ENCODE measurements at places on chromosomes 13 and 19.

GRCh38 chr13:67554746-67555452 lies 324.8 kb upstream of the PCDH9 start:
- no peak for DNase-seq

DNA sequence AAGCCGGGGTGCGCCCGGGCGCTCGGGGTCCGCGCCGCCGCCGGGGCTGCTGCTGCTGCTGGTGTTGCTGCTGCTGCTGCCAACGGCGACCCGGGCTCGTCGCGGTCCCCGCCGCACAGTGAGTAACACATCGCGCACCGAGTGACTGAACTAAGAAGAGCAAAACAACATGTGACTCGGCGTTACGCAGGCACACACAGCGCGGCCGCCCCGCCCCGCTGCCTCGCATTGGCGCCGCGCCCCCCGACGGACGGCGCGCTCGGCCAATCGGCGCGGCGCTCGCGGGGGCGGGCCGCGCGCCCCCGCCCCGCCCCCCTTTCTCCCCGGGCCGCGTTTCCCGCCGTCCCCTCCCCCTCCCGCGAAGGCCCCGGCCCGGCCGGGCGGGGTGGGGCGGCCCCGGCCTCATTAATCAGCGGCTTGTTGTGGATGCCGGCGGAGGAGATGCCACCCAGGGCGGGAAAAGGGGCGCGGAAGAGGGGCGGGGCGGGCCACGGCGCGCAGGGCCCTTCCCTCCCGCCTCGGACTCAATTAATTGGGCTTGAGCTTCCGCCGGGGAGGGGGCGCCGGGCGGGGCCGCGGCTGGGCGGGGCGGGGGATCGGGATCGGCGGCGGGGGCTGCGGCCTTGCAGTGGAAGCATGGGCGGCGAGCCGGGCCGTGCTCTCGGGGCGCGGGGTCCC lies at the start of gene IRS2:
Gene IRS2, minus strand, starts transcription at position 127 of the 678 bp plus-strand sequence. CDS start 530 bp downstream, outside the sequence.
- DNase-seq = peak; percentile 97

DNA sequence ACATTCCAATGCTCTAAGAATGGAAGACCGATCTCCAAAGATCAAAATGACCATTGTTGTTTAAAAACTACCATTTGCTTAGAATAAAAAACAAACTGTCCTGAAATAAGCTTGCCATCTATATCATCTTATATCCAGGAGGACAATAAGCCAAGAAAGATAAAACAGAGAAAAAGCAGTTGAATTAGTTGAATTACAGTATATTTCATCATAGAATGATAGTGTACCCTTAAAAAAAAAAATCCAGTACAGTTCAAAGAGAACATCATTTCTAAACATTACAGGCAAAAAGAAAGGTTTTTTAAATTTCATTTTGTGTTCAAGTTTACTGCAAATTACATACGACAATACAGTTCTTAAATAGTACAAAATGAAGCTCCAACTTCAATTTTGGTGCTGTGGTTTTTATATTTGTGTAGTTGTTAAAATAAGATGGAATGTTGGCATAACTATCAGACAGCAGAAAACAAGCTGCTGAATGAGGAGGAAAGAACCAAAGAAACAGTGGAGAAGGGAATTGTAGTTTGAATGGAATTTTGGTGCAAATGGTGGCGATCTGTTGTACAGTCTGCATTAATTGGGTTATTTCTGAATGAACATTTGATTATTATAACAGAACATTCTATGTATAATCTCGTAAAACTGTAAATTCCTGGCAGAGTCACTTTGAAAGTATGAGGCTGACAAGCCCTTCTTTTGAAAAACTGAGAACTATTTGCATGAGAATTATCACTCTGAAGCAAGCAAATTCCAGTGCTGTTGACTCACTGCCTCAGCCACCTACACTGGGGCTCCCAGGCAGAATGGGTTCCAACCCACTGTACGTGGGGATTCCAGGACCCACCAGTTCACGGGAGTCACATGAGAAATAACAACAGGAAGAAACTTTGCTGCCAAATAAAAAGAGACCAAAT lies 37.7 kb downstream of the LHFPL6 start:
- no peak for DNase-seq

GRCh38 chr19:7811989-7812388 lies 18.0 kb upstream of the EVI5L start:
- DNase-seq = no peak

GRCh38 chr13:19952850-19953249 lies 5.7 kb upstream of the ZMYM2 start:
- DNase-seq = no peak

DNA sequence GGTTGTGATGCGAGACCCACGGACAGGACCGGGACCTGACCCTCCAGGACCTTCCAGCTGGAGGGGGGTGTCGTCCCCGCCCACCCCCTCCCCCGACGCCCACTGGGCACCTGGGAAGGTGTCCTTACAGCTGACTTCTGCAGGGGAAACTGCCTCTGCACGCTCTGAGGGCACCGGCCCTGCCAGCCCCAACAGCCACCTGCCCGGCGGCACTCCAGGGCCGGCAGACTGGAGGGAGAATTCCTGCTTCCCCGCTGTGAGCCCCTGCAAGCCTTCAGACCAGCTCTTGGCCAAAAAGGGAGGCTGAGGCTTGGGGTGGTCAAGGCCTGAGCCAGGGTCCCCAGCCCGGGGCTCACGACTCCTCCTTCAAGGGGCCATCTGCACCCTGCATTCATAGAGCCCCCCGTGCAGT lies 1.2 kb downstream of the CNN2 start:
- no peak for DNase-seq

- no peak for DNase-seq
Measured at GRCh38 chr13:65836066-65836465, 1394.1 kb downstream of the PCDH9 start.

GRCh38 chr19:4606921-4607678 lies 32.2 kb upstream of the TNFAIP8L1 start:
- peak; percentile 95 for DNase-seq

- DNase-seq = no peak
Measured at GRCh38 chr13:108911807-108912206, 282.4 kb downstream of the MYO16 start.

GRCh38 chr13:25928941-25929505 lies 122.8 kb downstream of the SHISA2 start:
- no peak for DNase-seq

GRCh38 chr13:34308725-34309124 lies 490.8 kb downstream of the RFC3 start:
- DNase-seq = no peak

- DNase-seq = no peak
Measured at GRCh38 chr19:4781801-4782200, 9.7 kb upstream of the FEM1A start.

Data from NCI-H1092 (cell line).